ENCODE measurements at places on chromosomes 1 and 21. TPM values are rescaled to one million over a fixed set of nuclear protein-coding genes. Genes with fewer than 3 reads are reported as not detected.

The ELF3 gene
- 0.30 TPM for total RNA-seq

The GPR52 gene
- total RNA-seq: 0.60 TPM

The TNNT2 gene
- total RNA-seq: not detected

DNA sequence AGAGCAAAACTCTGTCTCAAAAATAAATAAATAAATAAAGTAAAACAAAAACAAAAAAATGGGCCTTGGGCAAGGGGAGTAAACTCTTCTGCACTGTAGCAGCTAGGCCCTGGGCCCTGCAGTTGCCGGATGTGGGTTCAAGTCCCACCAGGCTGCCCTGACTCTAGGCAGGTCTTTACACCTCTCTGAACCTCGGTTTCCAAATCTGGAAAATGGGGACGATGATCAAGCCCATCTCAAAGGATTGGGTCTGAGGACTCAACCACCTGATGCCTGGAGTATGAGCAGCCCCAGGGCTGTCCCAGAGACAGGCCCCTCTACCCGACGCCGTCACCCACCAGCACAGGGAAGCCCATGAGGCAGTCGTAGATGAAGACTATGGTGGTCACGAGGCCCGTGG, 7.5 kb downstream of the GPR153 start:
- no peaks in the 10 kb centered on the region for H3K4me1 ChIP-seq
- no peaks in the 10 kb centered on the region for H3K36me3 ChIP-seq
- DNase-seq: no peak
- no peak overlapping the region for H3K27ac ChIP-seq
- H3K4me3 ChIP-seq: no peak overlapping the region

DNA sequence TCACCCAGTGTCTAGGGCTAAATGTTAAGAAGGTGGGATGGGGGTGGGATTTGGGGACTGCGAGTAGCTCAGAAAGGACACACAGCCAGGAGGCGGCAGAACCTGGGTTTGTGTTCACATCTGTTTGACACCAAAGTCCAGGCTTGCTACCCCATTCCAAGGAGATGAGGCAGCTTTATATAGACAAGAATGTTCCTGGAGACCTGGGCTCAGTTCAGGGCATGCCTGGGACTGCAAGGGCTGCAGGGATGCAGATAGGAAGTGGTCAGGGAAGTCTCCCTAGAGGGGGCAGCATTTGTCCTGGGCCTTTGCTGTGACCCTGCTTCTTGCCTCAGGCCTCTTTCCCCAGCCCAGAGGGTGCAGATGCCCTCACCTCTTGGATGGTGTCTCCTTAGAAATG, 16.3 kb downstream of the PADI3 start:
- DNase-seq: no peak
- H3K27ac ChIP-seq: no peak overlapping the region
- H3K4me1 ChIP-seq: no peaks in the 10 kb centered on the region
- H3K27me3 ChIP-seq: peaks cover 6% of the 10 kb centered on the region
- H3K4me3 ChIP-seq: no peak overlapping the region

- H3K36me3 ChIP-seq: no peaks in the 10 kb centered on the region
- H3K4me1 ChIP-seq: no peaks in the 10 kb centered on the region
- no peak overlapping the region for H3K4me3 ChIP-seq
- no peaks in the 10 kb centered on the region for H3K27me3 ChIP-seq
Measured at GRCh38 chr1:22819361-22819760, 108.7 kb downstream of the EPHB2 start.

GRCh38 chr1:115114308-115114707, 25.0 kb upstream of the TSPAN2 start:
- H3K36me3 ChIP-seq: no peaks in the 10 kb centered on the region
- peak; percentile 13 for DNase-seq
- H3K27ac ChIP-seq: no peak overlapping the region
- H3K27me3 ChIP-seq: no peaks in the 10 kb centered on the region

GRCh38 chr1:235998812-235999211, 66.1 kb downstream of the NID1 start:
- peaks cover 36% of the 10 kb centered on the region for H3K4me1 ChIP-seq
- H3K36me3 ChIP-seq: peaks cover 4% of the 10 kb centered on the region
- no peak overlapping the region for H3K4me3 ChIP-seq
- H3K27me3 ChIP-seq: no peaks in the 10 kb centered on the region
- peak; percentile 44 for DNase-seq
